Ammon's horn (tissue), 1 donor: ENCODE measurements at places on chromosomes 1 and 21.
A peak's percentile ranks its signal among the peaks of the same experiment; 100 is the strongest.

- DNase-seq, result no peak
Observed at GRCh38 chr1:74679811-74680210, 6.2 kb upstream of the ERICH3 start.

DNA sequence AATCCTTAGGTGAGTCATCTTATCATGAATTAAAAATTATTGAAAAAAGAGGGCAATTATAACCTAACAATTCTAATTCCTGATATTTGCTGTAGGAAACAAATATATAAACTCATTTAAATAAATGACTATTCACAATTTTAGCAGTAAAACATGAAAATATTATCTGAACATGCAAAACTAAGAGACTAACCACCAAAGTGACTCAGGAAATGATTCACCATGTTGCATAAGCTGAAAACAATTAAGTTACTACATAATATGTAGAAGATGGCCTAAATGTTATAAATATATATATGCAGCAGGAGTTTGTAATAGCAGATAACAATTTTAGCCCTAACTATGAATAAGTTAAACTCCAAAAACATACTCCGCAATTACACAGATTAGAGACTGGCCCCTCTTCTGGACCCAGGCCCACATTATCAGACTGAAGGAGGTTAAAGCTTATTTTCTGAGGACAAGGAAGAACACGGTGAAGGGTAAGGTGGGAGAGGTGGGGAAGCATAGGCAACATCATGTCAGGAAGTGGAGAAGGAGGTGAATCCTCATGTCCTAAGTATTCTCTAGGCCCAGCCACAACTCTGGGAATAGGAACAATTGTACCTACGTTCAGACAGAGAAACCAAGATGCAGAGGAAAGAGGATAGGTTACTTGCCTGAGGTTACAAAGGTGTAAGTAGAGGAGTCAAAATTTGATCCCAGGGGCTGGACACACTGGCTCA is 15.6 kb upstream of the AIM2 start:
- no peak for DNase-seq

- DNase-seq, result no peak
Observed at GRCh38 chr1:160400646-160401486, 502 bp downstream of the VANGL2 start.

- DNase-seq, result no peak
Observed at GRCh38 chr1:240285540-240285939, 193.9 kb downstream of the FMN2 start.

- DNase-seq, result no peak
Observed at GRCh38 chr1:205472737-205473441, 17.0 kb upstream of the BLACAT1 start.

DNA sequence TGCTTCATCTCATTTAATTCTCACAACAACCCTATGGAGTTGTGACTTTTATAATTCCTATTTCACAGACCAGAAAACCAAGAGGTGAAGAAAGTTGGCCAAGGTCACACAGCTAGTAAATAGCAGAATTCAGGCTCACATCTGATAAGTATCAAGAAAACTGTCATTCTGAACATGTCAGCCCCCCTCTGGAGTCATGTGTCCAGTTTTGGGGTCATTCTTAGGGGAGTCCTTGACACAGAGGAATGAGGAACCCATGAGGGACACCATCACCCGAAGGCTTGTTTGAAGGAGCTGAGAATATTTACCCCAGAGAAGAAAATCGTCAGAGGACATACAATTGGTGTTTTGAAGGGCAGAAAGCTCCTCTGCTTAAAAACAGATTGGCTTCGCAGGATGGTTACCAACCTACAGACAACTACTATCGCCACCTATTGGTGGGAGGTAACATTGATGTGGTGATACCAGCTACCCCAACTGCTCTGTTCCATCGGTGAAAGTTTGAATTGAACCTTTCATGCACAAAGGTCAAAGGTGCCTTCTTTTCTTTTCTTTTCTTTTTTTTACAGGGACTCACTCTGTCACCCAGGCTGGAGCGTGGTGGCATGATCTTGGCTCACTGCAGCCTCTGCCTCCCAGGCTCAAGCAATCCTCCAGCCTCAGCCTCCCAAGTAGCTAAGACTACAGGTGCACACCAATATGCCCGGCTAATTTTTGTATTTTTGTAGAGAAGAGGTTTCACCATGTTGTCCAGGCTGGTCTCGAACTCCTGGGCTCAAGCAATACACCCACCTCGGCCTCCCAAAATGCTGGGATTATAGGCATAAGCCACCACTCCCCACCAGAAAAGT is 31.3 kb downstream of the NCMAP start:
- peak; percentile 72 for DNase-seq

- DNase-seq, result no peak
Observed at GRCh38 chr1:15231714-15232201, 15.3 kb upstream of the FHAD1 start.

DNA sequence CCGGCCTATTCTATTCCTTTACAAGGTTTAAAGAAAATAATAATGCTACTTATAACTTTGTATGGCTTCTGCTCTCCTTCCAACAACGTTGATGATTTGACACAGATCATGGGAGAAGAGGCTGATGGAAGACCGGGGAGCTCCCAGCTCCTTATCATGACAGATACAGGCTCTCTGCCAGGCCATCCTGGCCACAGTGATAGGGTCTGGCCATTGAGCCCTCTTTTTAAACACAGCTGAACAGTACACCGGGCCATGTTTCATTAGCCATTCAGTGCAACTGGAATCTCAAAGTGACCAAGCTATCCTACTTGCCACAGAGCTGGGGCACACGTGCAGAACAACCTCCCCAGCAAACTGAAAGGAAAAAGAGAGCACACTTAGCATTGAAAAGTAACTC is 34.9 kb downstream of the DNAJC11 start:
- DNase-seq, result no peak

DNA sequence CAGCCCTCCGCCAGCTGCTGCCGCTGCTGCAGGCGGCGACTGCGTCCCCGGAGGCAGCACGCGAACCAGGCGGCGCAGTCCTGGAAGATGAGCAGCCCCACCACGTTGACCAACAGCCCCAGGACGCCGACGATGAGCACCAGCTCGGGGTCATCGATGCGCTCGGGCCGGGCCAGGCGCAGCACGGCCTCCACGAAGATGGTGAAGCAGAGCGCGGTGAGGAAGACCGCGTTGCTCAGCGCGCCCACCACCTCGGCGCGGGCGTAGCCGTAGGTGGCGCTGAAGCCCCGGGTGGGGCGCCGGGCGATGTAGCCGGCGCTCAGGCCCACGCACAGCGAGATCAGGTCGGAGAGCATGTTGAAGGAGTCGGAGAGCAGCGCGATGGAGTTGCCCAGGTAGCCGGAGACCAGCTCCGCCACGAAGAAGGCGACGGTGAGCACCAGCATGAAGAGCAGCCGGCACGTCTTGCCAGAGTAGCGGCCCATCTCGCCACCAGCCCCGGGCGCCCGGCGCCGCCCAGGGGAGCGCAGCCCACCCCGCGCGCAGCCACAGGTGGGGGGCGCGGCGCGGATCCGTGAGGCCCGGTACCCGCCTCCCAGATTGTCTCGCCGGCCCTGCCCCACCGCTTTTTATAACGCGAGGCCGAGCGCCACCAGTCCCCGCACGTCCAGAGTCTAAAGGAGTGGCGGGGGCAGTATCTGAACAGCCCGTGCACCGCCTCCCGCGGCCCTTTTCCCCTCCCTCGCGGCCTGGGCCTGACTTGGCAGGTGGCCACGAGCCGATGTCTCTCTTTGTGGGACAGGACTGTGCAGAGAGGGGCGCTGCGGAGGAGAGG is at the start of gene SLC30A10:
Gene SLC30A10 (minus strand): TSS at position 602 of the 835 bp plus-strand sequence. CDS start 117 bp downstream, at position 485.
- peak; percentile 14 for DNase-seq

DNA sequence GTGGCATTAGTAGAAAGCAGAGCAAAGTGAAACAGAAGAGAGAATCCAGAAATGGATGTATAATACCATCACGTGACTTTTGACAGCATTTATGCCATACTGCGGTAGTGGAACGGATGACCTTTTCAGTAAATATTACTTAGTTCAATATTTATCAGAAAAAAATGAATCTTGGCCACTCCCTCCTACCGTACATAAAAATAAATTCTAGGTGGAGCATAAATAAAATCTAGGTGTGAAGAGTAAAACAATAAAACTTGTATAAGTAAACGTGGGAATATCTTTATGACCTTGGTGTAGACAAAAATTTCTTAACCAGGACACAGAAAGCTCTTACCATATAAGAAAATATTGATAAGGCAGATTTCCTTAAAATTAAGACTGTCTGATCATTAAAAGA is 182.6 kb downstream of the VPS13D start:
- DNase-seq, result no peak

DNA sequence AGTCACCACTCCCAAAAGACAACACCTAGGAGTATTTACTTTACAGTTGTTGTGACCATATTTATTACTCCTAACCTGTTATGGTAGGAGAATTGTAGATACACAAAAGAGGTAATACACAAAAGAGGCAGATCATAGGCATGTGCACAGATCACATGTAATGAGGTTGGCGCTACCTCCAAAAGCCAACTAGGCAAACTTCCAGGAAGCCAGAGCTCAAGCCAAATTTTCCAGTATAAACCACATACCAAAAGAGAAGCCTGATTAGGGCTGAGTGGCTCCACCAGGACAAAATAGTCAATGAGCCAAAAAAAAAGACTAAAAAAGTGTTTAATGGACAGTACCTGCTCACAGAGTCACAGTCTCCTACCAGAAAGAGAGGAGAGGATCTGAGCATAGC is 195.0 kb upstream of the PBX1 start:
- no peak for DNase-seq

DNA sequence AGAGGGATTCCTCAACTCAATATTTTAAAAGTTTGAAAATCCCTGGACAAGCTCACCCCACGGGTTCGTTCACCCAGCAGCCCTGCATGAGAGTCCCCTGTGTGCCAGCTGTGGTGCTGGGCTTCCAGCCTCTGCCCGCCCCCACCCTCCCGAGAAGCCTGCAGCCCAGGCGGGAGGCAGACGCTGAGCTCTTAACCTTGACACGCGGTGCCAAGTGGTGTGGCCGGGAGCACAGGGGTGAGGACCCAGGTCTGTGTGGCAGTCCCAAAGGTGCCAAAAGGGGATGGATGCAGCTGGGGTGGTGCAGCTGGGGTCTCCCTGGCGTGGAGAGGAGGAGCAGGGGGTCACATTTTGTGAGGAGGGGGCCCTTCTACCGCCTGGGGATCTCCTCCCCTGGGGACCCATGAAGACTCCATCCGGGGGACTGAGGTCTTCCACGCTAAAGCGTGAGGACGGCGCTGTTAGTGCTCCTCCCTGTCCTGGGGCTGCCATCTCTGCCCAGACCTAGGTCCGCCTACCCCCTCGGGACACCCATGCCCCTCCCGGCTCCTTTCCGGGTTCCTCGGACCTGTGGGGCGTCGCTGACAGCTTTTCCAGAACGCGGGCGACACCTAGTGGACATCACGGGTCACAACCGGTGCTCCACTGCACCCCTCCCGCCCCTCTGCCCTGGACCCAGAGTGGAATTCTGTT is 12.9 kb downstream of the PLA2G2F start:
- peak; percentile 88 for DNase-seq

DNA sequence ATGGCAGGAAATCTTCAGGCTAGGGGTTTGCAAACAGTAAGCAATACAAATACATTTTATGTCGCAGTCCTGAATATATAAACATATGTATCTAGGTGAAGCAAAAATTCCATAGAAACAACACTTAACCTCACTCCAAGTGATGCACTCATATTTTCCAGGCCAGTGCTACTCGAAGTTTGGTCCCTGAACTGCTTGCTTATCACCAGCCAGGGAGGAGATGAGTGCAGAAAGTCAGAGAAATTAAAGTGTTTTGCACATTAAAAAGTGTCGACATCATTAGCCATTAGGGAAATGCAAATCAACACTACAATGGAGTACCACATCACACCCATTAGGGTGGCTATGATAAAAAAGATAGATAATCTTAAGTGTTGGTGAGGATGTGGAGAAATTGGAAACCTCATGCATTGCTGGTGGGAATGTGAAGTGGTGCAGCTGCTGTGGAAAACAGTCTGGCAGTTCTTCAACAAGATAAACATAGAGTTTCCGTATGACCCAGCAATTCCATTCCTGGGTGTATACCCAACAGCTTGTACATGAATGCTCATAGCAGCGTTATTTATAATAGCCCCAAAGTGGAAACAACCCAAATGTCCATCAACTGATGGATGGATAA is 70.5 kb upstream of the CSF1 start:
- no peak for DNase-seq

GRCh38 chr1:241722947-241723346 is 70.9 kb downstream of the WDR64 start:
- DNase-seq, result no peak

DNA sequence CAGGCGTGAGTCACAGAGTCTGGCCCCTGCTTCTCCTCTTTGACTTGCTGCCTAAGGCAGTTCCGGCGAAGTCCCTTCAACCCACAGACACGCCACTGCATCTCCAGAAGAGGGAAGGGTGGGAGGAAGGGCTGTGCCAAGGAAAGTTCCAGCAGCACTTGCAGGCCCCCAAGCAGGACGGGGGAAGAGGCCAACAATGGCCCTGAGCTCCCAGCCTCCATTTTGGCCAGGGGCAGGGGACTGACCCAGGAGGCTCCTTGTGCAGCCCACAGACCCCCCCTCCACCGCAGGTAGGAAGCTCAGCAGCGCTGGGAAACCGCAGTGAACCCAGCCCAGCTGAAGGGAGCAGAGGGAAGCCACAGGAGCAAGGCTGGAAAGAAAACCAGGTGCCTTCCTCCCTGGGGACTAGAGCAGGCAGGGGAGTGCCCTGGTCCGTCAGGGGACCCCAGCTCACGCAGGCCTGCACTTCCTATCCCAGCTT is 35.4 kb downstream of the ACOT7 start:
- peak; percentile 2 for DNase-seq
